ENCODE measurements at places on chromosomes 4 and X.

DNA sequence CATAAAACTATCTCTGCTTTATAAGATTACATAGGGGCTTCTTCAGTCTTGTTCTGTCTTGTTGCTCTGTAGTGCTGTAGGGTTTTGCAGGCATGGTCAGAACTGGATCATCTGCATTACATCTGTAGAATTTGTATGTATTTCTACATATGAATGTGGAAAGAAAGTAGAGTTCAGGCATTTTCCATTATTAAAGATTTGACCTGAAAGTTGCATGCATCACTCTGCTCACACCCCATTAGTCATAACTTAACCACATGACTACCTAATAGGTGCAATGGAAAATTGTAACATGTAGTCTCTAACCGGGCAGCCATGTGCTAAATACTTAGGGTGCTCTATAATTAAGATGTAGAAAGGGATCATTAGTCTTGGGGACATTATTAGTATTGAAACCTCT lies 45.7 kb upstream of the AGA start:
- DNase-seq: no peak

- DNase-seq: no peak
Measured at GRCh38 chr4:43846111-43846587, 602.5 kb downstream of the KCTD8 start.

GRCh38 chrX:17596061-17596460 lies 141.2 kb upstream of the SCML1 start:
- DNase-seq: no peak

GRCh38 chr4:184398741-184399511 lies 75.4 kb downstream of the IRF2 start:
- no peak for DNase-seq

- no peak for DNase-seq
Measured at GRCh38 chr4:176778491-176778890, 14.2 kb downstream of the VEGFC start.

- no peak for DNase-seq
Measured at GRCh38 chrX:155632431-155633100, 19.8 kb upstream of the TMLHE start.

DNA sequence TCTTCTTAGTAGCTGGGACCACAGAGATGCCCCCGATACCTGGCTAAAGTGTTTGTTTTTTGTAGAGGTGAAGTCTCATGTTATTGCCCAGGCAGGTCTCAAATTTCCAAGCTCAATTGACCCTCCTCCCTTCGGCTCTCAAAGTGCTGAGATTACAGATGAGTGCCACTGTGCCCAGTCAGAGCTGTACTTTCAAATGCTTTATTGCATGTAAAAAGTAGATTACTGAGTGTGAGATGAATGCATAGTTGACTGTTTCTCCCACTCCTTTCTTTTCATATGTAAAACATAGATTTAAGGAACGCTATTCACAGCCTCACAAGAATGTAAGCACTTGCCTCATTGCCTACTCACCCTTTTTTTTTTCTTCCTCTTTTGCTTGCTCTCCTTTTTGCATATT lies 984.4 kb upstream of the PABPC4L start:
- no peak for DNase-seq

DNA sequence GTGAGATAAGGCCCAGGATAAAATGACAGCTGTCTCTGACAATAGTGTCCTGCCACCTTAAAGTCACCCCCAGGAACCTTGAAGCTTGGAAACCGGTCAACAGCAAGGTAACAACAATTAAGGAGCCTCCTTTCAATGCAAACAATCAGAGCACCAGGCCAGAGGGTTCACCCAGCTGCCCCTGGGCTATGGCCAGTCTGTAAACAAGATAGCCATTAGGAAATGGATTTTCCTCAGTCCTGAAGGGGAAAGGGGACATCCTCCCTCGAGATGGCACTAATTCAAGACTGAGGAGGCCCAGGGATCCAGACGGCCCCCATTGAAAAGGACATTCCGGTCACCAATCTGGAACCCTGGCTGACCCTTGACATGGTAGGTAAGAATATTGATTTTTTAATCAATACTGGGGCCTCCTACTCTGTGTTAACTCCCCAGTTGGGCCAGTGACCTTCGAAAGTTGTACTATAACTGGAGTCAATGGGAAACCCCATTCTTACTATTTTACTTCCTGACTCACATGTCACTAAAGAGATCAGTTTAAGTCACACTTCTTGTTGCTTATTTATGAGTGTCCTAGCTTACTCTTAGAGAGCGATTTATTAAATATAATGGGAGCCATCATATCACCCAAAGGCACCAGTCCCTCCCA lies 61.7 kb upstream of the CT45A1 start:
- no peak for DNase-seq

DNA sequence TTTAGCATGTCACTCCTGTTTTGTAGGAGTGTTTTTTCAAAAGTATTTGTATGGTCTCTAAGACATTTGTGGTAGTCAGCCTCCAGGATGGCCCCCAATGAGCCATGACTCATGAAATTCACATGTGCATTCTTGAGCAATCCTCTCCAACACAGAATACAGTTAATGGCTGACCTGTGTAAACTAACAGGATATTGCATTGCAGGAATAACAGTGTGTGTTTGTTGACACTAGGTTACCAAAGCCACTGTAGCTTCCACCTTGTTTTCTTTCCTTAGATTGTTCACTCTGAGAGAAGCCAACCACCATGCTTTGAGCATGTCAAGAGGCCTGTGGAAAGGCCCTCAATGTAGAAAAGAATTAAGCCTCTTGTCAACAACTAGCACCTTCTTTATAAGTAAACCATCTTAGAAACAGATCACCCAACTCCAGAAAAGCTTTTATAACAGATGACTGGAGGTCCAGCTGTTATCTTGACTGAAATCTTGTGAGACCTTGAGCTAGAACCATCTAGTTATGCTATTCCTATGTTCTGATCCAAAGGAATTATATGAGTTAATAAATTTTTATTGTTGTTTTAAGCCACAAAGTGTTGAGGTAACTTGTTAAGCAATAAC lies 28.5 kb downstream of the TBCK start:
- no peak for DNase-seq

DNA sequence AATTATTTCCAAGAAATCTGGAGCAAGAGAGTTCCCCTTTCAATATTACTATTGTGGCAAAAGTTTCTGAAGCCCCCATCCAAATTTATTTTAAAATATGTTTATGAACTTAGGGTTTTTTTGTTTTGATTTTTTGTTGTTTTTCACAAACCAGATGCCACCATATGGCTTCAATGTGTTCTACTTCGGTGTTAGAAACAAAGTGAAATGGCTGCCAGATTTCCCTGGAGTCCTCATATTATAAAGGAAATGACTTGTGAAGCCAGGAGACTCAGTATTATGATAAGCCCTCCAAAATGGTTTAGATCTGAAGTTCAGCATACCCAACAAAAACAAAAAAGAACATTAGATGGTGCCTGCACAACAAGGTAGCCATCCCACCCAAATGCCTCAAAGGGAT lies 154.2 kb upstream of the SPANXC start:
- DNase-seq: no peak

- DNase-seq: no peak
Measured at GRCh38 chr4:17544205-17544604, 29.2 kb downstream of the CLRN2 start.

GRCh38 chr4:134780244-134780643 lies 578.7 kb upstream of the PABPC4L start:
- DNase-seq: no peak

DNA sequence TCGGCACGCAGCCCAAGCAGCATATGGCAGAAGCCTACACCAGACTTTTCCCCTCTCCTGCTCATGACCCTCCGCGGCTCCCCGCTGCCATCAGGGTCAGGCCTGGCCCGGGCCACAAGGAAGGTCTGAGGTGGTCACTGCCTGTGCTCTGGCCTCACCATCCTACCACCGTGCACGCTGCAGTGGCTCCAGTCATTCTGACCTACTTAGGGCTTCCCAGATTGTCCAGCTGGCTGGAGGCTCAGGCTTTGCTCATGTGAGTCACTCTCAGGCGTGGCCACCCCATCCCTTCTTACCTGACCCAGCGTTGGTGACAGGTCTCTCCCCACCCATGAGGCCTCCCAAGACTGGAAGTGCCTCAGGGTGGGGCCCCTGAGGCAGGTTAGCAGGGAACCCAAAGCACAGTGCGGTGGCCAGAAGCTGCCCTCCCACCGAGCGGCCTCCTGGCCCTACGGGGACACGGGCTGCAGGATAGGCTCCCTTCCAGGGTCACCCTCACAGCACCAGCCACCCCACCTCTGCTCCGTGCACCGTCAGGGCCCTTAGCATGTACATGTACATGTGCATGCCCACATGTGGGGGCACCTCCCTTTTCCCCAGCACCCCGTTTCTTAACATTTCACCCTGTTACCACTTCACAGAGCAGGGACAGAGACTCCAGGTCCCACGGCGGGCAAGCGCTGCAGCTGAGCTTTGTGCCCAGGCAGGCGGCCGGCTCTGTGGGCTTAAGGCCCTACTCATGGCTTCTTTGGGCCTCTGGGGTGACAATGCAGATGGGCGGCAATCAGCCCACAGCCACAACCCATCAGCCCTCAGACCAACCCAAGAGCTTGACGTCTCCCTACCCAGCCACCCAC lies 2.2 kb downstream of the TREX2 start:
- DNase-seq: no peak

DNA sequence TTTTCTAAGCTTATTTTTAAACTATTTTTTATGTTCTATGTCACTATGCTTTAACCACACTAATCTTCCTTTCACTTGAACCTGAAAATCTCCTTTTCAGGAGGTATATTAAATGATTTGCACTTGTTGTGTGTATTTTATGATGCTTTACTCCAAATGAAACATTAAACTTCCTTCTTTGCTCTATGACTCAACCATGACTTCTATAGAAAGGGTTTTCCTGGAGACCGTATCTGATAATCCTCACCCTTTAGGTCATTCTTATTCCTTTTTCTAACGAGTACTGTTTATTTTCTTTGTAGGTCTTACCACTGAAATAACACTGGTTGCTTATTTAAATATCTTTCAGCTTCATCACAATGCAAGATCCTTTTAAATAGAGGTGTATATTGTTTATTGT lies 1163.2 kb downstream of the PCDH18 start:
- no peak for DNase-seq

DNA sequence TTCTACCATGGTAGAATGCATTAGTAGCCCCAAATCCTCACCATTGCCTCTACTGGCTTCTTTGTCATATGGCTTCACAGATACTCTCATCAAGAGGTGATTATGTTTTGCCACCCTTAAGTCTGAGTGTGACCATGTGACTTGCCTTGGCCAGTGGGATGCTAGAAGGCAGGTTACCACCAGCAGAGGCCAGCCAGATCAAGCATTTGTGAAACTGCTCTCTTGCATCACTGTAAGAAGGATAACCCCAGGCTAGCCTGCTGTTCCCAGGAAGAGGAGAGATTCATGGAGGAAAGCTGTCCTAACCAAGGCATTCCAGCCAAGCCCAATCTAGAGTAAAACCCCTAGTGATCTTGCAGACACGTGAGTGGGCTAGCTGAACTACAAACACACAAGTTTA lies 46.8 kb downstream of the USP46 start:
- no peak for DNase-seq

GRCh38 chr4:73194064-73194463 lies 64.5 kb downstream of the ANKRD17 start:
- DNase-seq: no peak

DNA sequence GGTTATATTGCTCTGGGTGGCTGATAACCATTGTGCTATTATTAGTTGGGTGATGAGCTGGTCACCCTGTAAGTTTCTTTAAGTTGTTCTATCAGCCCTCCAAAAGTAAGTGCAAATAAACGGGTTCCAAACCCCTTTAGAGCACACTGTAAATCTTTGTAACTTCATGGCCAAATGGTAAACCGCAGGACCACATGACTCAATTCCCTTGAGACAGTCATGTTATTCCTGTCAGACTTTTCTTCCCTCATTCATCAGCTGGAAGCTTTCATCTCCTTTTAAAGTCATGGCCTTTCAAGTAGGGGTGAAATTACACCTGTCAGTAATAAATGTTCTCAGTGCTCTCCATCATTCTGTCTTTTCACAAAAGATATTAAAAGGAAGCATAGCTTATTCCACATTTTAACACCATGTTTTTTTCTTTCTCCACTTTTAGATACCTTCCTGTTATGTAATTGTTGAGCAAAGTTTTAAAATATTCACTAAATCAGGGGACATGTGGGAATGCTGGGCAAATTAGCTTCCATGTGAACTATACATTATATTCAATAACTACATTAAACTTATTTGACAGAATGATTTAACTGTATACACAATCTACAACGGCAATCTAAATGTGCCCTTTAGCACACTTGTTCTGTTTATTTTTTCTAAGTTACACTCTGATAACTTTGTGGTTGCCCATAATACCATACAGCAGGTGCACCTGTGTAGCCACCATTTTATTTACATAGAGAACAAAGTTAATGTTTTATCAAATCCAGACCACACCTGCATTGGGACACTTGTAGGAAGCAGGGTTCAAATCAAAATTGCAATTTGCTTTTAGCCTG lies 275.5 kb downstream of the CFAP299 start:
- DNase-seq: no peak

GRCh38 chr4:81380437-81380836 lies 91.3 kb downstream of the RASGEF1B start:
- DNase-seq: no peak

DNA sequence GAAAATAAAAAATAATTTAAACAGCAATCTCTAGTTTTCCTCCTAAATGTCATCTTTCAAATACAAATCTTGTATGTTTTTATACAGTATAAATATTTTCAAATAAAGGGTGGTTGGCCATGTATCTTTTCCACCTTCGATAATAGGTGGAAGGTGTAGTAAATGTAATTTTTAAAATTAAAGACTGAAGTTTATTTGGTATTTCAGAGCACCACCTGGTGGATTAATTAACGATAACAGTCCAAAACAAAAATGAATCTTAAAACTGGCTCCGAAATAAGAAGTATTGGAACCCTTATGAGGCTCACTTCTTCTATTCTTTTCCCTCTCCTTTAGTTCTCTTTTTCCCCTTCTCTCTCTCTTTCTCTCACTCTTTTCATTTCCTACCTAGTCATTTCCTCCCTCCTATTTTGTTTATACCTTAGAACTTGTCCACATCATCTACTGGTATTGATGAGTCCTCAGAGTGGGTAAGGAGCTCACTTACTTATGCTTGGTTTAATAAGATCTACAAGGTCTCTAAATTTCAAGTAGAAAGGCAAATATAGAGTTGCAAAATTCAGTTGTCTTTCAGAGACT lies 82.9 kb upstream of the EXOC1L start:
- DNase-seq: no peak

DNA sequence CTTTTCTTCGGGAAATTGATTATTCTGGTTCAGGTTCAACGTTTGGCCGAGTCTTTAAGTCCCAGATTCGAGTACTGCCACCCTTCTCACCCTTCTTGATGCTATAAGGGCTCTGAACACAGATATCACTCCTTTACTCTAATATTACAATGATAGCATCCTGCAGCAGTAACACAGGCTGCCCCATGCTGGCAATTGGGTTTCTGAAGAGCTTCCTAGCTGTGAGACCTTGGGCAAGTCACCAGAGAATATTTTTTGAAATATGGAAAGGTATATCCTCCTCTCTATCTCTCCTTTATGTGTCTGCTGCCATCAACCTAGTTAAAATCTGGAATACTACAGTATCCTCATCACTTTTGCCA lies 297 bp upstream of the MTMR8 start:
- DNase-seq: no peak

GRCh38 chr4:122052677-122053076 lies 99.5 kb upstream of the BLTP1 start:
- DNase-seq: no peak

Measured in stimulated activated CD4-positive, alpha-beta T cell treated with anti-CD3 and anti-CD28 coated beads, Interleukin-2, amount 100 ng/mL, for 48 hours (primary cell).